ENCODE measurements at places on chromosomes 4 and X.

DNA sequence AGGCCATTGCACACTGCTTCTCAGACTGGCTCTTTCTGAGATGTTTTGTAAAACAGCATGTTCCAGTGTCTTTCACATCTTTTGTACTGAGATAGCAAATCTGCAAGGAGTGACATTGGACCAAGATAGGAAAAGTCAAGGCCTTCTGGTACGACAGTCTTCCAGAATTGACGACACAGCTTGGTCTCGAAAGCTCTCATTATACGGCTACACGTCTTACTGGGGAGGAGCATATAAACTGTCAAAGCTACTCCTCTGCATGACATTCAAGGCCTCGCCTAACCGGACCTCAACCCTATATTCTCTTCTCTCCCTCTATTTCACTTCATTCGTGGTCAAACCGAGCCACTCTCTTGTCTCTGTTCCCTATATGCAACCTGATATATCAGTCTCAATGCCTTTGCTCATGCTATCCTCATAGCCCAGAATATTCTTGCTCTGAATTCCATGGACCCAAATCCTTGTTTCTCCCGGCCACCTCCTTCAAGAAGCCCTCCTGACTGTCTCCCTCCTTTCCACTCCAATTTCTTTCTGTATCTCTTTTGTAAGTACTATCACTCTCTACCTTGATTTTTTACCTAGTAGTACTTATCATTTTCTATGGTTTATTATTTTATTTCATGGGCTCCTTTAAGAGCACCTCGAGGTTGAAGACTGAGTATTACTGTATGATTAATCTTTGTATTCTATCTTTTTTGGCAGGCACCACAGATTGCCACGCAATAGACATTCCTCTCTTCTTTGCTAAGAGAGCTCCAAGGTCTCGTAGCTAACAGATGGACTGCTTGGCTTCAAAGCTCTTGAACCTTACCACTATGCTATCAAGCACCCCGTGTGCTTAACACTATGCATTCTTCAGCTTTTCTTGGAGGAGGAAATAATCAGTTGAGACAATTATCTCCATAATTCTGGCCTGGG, 35.1 kb downstream of the RBM47 start:
- DNase-seq: no peak

- no peak for DNase-seq
Observed at GRCh38 chr4:36292556-36293188, 11.3 kb downstream of the DTHD1 start.

- DNase-seq: no peak
Observed at GRCh38 chr4:98481167-98481566, 177.2 kb downstream of the TSPAN5 start.

DNA sequence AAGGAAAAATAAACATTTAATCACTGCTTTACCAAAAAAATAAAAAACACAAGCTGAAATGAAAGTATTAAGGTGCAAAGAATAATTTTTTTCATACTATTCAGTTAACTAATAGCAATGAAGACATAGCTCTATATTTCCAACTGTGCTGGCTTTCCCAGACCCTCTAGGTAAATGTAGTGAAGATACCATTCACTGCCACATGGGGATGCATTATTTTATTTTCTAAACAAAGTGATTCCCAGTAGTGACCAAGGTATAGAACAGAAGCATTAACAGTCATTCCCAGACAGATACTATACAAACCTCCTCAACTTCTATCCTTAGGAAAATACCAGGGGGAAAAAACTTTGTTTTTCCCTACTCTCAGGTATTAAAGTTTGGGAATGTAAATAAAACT, 39.4 kb downstream of the ANTXR2 start:
- DNase-seq: no peak

Data from NCI-H2081 treated with DMSO at 0.1 percent for 48 hours (cell line).